ENCODE measurements at places on chromosomes 2 and 18.

GRCh38 chr2:60573251-60573650, 19.8 kb upstream of the BCL11A start:
- DNase-seq, result no peak

DNA sequence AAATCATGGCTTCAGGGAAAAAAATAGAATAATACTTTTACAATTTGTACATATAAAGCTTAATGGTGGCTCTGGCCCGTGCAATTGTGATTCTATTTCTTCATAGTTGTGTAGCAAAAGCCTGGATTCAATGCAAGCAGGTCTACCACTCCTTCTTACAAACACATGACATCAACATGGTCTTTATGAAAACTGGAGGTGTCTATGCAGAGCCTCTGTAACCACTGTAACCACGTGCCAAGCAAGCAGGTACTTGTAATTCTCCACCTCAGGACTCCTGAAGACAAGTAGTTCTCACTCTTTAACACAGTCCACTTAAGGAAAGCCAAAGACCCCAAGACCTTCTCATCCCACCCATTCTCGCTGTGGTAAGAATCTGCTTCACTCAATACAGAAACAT, 62.6 kb downstream of the METTL4 start:
- DNase-seq, result no peak

GRCh38 chr18:32139835-32140283, 48.2 kb downstream of the RNF138 start:
- DNase-seq, result no peak

DNA sequence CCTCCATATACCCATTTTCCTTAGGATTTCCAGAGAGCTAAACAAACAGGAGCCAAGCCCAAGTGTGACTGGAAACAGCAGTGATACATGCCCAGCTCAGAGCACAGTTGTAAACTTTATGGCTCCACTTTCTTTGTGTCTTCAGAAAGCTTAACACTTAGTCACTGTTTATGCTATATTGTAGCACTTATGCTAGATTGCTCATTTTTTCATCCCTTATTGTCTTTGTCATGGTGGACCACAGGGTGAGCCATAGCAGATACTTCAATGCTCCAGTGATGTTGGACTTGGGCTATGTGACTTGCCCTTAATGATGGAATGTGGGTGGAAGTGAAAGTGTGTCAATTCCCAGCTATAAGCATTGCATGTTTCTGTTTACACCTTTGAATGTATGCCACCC, 401.6 kb downstream of the METTL4 start:
- no peak for DNase-seq

GRCh38 chr2:119772767-119773166, 13.0 kb downstream of the PTPN4 start:
- no peak for DNase-seq

DNA sequence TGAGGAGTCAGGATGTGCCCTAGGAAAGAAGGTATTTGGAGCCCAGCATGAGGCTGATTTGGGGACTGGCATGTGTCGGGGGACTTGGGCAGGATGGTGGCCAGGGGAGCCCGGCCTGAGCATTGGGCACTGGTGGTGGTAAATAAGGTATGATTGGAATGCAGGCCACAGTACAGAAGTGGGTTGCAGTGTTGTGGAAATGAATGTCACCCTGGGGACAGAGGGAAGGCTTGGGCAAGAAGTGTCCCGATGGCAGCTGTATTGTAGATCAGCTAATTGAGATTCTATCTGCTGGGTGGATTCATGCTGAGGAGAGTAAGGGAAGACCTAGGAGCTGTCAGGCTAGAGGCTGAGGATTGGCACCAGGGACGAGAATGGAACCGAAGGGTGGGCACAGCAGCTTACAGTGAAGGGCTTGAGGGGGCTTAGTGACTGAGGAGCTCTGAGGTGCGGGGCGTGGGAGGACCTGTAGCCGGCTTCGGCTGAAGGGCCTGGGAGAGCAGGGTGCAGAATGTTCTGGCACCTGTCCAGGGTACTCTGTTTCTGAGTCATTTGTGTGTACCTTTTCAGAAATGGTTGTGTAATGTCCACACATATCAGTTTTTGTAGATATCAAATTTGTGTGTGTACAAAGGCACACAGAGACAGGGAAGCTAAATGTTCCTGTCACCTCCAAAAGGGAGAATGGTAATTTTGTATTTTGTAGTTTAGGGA, 170.2 kb downstream of the PRKCE start:
- DNase-seq, result peak; percentile 23

- no peak for DNase-seq
These were observed 15.0 kb upstream of the SPOPL start for GRCh38 chr2:138486363-138487198.

DNA sequence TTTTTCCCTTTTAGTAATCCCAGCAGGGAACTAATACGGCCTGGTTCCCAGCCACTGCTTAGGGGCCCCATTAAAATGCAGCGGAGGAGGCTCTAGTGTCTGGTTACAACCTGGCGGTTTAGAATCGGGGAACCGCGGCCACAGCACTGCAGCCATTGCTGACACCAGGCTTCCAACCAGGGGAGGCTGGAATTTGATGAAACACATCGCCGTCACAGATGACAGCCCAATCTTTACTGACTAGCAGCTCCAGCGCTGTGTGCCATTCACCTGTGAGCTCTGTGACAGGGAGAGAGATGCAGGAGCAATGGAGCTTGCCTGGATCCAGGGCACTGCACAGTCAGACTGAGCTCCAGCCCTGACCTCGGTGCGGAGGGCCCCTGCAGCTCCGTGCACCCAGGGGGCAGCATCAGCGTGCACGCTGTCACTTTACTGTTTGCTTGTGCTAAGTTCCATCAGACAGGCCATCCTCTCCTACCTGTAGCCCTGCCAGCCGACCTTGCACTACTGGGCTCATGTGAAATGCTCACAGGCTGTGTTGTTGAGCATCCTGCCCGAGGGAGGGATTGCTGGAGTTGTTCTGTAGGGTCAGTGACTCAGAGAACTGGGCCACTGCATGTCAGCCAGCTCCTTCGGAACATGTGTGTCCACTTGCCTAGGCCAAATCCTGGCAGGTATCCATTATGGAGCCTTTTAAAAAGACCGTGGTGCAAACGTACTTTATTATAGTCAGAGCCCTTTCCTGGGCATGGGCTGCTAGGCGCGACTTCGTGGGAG, 203.5 kb downstream of the SEPTIN10 start:
- DNase-seq, result no peak

- no peak for DNase-seq
These were observed 718 bp upstream of the NXPH2 start for GRCh38 chr2:138780908-138781307.

DNA sequence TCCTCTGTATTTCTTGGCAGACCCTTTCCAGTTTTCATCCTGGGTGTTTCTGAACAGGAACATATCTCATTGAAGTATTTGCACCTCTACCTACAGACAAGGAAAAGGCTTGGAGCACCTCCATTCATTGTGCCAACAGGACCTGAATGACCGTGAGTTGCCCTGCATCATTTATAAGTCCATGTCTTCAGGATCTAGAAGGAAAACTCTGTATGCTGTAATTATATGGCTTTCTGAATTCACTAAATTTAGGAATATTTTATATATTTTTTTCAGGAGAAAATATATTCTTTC, 402.3 kb upstream of the SLC14A2 start:
- DNase-seq, result no peak

GRCh38 chr2:149023091-149023490, 15.4 kb upstream of the LYPD6B start:
- DNase-seq, result no peak

DNA sequence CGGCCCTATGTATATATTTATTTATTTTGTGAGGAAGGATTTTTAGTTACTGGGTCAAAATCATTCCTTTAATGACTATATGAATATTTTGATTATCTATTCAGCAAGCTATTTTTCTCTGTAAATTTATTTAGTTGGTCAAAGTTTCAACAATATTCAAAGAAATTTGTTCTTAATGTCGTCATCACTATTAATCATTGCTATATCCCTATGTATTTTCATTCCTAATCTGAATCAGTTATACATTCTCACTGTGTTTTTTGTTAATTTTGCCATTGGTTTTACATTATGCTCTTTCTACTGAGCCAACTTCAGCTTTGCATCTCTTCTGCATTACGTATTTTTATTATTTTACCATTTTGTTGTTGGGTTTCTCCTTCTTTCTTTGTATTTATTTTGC, 105.7 kb downstream of the CCDC178 start:
- DNase-seq, result no peak

GRCh38 chr2:109545828-109546713, 67.7 kb downstream of the SEPTIN10 start:
- peak; percentile 28 for DNase-seq

GRCh38 chr2:128455721-128456050, 137.0 kb upstream of the HS6ST1 start:
- DNase-seq, result no peak

- no peak for DNase-seq
These were observed 101.3 kb upstream of the KLHL29 start for GRCh38 chr2:23283653-23284052.

- no peak for DNase-seq
These were observed 13.0 kb downstream of the VPS4B start for GRCh38 chr18:63409301-63409700.

DNA sequence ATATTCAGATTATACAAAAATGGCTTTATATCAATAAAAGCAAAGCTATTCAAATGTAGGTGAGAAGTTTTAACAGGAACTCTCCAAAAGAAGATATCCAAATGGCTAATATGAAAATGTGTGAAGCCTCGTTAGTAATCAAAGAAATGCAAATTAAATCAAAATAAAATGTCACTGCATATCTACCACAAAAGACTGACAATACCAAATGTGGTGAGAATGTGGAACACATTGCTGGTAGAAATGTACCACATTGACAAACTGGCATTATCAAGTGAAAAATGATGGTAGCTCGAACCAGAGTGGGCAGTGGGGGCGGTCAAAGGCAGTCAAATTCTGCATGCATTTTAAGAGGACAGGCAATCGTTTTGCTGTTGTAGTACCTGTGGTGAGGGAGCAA, 1012.7 kb downstream of the TDRD15 start:
- DNase-seq, result no peak

- no peak for DNase-seq
These were observed 126.5 kb upstream of the ITGA6 start for GRCh38 chr2:172300851-172301250.

DNA sequence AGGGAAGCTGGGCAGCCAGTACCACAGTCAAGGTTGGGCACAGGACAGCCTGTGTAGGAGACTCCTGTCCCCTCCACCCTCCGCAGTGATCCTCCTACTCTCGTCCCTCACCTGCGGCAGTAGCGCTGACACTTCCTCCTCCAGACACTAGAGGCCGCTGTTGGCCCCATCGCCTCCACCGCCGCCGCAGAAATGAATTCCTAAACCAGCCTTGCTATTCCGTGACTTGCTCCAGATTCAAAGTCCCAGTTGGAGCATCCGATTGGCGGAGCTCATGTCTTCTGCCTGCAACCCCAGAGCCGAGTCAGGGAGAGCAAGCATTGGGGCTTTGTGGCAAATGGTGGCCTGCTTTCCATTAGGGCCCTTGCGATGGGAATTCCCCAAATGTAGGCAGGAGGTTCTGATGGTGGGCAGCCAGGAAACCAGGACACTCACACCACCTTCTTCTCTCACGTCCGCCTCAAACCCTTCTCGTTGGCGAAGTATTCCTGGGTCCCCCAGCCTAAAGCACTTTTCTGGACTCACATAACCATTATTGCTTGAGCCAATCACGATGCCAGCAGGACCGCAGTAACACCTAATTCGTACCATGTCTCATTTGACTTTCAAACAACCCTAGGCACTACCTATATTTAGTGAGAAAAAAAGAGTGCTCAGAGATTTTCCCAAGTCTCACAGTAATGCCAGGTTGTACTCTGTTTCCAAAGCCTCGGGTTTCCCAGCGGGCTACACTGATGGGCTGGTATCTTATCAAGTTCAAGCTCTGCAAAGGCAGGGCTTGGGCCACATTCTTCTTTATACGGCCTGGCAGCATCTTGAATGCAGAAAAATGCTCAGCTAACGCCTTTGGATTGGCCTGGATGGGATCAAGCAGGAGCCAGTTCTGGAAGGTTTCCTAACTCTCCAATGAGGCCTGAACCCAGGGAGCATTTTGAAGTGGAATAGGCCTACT, 1.2 kb upstream of the DNAJB2 start:
- DNase-seq, result peak; percentile 54
